ENCODE measurements at places on chromosomes 16 and 17.

DNA sequence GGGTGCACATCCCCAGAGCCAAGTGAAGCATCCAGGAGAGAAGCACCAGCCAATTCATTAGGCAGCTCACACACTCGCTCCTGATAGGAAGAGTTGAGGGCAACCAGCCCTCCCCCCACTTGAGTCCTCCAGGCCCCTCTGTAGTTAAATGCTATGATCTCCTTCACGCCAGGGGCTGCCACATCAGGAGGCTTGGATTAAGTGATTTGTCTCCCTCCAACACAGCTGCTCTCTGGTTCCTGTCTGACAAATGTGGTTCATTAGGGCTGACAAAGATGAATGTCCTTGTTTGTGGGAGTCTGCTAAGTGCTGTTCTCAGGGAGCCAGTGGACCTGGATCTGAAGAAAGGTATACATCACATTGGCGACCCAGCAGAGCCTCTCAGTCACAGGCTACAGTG lies 94.5 kb upstream of the WSCD1 start:
- no peak for DNase-seq

DNA sequence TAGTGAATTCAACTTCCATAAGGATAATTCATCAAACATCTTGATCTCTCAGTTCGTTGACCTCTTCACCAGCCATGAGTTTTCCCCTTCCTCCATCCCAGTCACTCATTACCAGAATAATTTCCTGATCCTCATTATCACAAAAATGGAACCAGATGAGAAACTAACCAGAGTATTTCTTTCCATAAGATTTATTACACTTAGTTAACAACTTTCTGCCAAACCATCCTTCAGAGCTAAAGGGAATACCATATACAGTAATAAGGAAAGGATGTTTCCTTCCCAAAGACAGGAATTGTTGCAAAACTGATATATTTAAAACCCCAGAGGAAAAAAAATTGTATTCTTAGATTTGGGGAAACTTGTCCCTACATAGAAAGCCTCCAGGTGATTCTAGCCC lies 8.6 kb downstream of the KRTAP29-1 start:
- no peak for DNase-seq

DNA sequence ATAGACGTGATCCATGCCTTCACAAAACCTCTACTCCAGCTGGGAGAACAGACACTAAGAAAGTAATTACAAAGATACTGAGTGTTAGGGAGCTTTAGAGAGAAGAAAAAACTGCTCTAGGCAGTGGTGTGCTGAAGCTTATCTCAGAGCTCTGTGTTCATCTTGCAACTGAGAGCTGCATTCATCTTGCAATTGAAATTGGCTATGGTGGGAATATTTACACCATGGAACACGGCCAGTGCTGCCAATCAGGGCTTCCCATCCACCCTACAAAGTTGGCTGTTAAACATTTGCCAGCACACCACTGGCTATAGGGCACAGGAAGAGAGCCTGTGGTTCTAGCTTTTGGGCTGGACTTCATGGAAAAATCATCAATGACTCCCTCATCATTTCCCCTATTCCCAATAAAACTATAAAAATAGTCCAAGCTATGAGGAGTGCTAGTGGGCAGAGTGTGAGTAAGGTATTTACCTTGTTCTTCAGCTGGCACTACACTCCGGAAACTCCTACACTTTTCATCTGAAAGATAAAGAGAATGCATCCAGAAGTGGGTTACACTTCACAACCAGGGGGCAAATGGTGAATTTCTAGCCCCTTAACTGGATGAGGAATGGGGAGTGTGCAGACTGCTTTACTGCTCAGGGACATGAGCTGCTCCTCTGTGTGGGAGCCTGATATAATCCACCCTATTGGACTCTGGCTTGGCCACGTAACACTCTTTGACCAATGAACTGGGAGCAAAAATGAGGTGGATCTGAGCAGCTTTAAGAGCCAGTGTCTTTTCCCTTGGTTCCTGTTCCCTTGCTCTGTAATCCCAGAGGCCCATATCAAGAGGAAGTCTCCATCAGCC lies 11.6 kb downstream of the GSG1L2 start:
- no peak for DNase-seq

GRCh38 chr16:71387045-71387871 lies 28.7 kb downstream of the CALB2 start:
- DNase-seq: no peak

- DNase-seq: no peak
These were observed 9.0 kb upstream of the GRB2 start for GRCh38 chr17:75414488-75414887.

GRCh38 chr17:39576187-39576586 lies 31.5 kb downstream of the NEUROD2 start:
- no peak for DNase-seq

- DNase-seq: no peak
These were observed 34.4 kb downstream of the BRD7 start for GRCh38 chr16:50334106-50334975.

- no peak for DNase-seq
These were observed 66.1 kb upstream of the BCAR1 start for GRCh38 chr16:75317532-75317931.

GRCh38 chr17:45357364-45357997 lies 40.7 kb upstream of the MAP3K14 start:
- no peak for DNase-seq

GRCh38 chr17:21043296-21044232 lies 753 bp upstream of the USP22 start:
- peak; percentile 97 for DNase-seq

- DNase-seq: no peak
These were observed 54.0 kb downstream of the ERN1 start for GRCh38 chr17:64075913-64076312.

GRCh38 chr17:16986391-16986790 lies 14.5 kb upstream of the TNFRSF13B start:
- no peak for DNase-seq

GRCh38 chr17:18107061-18107790 lies 1.3 kb upstream of the MYO15A start:
- no peak for DNase-seq

DNA sequence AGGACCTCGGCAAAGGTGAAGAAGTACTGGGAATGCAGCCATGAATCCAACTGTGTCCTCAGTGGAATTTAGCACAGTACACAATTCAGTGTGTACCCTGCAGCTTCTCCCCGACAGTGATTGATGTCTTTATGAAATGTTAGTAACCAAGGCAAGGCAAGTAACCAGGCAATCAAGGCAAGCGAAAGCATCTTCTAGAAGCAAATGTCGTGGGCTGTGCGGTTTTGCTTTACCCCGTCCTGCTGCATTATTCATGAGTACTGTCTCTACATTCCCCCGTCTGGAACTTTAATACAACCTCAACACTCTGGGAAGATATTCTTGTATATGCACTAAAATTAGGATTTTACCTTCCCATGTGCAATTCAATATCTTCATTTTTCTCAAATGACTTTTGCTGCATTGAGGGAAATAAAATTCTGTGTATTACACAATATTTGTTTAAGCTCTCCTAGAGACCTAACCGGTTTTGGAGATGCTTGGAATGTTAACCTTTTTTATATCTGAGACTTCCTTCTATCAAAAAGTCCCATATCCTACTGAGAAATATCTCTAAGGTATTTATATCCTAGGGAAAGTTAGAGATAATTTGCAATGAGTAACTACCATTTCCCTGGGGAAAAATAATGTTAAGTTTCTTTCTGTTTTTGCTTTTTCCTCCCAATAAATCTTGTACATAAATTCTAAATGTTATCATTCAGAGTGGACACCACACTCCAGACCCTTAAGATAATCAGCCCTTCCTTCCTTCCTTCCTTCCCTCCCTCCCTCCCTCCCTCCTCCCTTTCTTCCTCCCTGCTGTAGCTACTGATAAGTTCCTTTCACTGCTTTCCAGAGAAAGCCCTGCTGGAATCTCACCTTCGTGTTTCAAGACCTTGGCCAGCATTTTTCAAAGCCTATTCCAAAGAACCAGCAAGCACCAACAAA lies 51.9 kb upstream of the ADORA2B start:
- no peak for DNase-seq

DNA sequence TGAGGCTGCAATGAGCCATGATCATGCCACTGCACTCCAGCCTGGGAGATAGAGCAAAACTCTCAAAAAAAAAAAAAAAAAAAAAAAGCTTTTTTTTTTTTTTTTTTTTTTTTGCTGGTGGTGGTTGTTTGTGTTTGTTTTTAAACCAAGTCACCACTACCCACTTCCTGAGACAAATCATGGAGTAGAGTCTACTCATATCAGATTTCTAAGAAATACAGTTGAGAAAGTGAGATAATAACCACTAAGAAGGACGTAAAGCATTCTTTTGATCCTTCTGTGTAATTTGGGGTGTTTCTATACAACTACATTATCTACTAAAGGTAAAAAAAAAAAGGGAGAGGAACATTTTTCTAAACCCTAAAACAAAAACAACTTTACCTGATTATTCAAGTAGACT lies 38.0 kb downstream of the AXIN2 start:
- DNase-seq: no peak

DNA sequence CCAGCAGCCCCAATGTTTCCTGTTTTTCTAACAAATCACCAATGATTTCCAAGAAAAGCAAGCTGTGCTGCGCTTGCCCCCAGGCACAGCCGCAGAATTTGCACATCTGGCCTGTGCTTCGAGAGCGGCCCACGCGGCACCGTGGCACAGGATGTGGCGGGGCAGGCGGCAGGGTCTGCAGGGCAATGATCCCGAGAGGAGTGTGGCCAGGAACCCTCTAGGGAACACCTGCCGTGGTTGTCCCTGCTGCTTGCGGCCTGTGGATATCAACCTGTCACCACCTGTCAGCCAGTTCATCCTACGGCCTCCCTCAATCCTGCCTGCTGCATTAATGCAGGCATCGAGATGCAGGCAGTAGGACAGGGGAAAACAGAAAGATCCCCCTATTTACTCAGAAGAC lies 24.0 kb downstream of the PIK3R5 start:
- DNase-seq: no peak

GRCh38 chr17:40777459-40777858 lies 4.9 kb downstream of the KRT27 start:
- no peak for DNase-seq

DNA sequence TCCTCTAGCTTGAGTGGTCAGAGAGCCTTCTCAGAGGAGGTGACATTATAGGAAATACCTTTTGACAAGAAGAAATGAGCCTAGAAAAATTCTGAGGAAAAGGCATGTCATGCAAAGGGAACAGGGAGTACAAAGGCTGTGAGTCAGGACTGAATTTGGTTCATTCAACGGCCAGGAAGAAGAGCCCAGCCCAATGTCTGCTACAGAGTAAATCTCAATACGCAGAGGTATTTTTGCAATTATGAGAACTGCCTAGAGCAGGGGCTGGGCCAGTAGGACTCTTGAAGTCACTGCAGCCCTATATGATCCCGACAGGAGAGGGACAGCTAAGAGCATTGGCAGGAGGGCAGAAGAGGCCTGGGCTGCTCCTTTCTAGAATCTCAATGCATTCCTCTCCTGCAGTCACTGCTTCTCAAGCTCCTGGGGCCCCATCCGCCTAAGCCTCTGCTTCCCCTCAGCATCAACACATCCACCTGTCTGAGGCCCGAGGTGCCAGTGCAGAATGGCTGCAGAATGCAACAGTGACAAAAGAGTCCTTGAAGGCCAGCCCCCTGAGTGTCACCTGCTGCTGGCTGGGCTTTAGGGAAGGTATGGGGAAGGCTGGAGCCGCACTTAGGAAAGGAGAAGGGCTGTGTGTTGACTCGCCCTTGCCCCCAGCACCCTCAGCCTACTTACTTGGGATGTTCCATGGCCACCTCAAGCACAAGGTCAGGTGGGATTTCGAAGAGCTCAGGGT lies 20.1 kb downstream of the NOS2 start:
- DNase-seq: no peak

GRCh38 chr16:76118344-76118743 lies 158.9 kb upstream of the CNTNAP4 start:
- DNase-seq: no peak
